ENCODE measurements at places on chromosomes 5 and 9.

DNA sequence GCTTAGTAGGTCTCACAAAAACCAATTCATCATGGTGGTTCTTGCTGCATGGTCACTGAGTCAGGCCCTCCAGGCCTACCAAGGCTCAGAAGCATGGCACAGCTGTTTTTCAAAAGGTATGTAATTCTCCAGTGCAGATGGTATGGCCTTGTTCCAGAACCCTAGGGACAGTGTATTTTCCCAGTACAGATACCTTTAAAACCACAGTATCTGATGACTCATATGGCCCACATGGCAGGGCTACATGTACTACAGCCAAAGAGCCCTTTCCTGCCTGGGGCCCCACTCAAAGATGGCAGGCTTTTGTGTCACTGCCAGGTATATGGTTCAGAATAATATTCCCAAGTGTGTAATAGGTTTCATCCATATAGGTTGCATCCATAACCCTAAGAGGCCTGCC is 16.5 kb downstream of the CSF2 start:
- peak; percentile 81 for DNase-seq

- peak; percentile 73 for DNase-seq
Measured at GRCh38 chr9:81787747-81788632, 98.6 kb upstream of the TLE1 start.

- no peak for DNase-seq
Measured at GRCh38 chr5:142722146-142722545, 36.3 kb upstream of the FGF1 start.

DNA sequence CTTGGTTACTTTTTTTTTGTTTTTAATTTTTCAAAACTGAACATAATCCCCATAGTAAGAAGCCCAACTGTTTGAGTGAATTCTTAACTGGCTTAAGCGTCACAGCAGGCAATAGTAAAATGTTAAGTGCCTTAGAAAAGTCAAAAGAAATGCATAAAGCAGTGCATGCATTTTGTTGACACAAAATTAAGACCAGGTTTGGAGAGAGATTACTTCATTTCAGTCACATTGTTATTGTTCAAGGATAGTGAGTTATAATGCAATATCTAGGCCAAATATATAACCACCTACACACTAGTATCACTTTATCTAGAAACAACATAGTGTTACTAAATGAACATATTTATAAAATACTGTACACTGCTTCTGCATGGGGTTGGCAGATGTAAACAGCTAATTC is 116.9 kb upstream of the KLF9 start:
- no peak for DNase-seq

- DNase-seq, result peak; percentile 2
Measured at GRCh38 chr5:135651156-135651555, 72.4 kb upstream of the CXCL14 start.

DNA sequence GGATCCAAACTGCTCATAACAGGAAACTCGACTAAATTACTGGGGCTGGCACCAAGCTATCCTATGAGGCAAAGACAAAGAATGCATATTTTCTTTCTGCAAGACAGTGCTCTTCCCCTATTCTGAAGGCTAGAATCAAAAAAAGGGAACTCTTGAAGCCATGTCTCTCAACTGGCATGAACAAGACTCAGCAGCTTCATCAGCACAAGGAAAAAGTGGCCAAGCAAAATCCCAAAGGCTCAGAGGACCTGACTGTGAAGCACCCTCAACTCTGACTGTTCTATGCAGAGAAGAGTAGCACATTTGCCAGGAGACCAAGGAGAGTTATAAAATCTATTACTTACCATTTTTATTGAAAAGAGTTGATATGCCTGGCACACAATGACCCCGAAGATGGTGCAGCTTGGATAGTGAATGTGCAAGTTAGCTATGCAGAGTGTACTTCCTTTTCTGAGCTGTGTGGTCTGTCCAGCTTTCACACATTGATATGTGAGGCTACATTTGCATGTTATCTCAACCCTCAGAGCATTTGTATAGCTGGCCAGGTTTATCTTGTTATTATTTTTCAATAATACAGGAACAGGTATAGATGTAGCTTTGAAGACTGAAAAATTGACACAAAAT is 51.0 kb upstream of the FYB1 start:
- DNase-seq, result no peak

DNA sequence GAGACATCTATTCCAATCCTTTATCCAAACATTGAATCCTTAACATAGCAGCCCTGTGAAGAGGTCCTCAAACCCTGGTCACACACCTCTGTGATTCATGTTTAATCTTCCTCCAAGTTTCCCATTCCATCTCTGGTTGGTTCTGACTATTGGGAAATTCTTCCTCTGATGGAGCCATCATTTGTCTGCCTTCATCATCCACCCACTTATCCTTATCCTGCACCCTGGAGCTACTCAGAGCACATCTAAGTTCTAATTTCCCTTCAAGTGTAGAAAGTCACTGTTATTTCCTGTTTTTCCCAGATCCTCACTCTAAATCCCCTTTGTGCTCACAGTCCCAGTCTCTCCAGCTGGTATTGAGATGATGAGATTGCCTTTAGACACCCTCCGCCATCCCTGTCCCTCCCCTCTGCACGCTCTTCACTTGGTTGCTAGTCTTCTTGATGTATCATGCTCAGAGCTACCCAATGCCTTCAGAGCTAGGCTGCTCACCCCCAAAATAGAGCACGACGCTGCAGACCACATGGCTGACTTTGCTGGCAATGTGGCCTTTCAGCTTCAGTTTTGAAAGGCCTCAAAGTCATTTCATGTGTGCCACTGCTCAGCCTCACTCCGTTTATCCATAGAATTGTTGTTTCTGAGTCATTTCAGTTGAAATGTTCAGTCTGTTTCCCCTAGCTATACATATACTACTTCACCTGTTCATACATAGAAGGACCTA is 154.3 kb downstream of the PALM2AKAP2 start:
- DNase-seq, result no peak

DNA sequence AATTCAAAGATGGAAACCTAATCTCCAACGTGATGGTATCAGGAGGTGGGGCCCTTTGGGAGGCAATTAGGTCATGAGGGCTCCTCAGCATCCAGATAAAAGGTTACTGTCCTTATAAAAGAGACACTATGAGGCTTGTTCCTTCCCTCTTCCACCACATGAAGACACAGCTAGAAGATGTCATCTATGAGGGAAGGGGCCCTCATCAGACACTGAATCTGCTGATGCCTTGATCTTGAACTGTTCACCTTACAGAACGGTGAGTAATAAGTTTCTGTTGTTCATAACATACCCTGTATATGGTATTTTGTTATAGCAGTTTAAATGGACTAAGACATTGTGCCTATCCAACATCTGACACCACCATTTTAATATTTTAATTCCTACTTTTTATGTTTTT is 19.7 kb upstream of the CCNH start:
- DNase-seq, result no peak

- no peak for DNase-seq
Measured at GRCh38 chr5:53114988-53115387, 5.4 kb upstream of the MOCS2 start.

DNA sequence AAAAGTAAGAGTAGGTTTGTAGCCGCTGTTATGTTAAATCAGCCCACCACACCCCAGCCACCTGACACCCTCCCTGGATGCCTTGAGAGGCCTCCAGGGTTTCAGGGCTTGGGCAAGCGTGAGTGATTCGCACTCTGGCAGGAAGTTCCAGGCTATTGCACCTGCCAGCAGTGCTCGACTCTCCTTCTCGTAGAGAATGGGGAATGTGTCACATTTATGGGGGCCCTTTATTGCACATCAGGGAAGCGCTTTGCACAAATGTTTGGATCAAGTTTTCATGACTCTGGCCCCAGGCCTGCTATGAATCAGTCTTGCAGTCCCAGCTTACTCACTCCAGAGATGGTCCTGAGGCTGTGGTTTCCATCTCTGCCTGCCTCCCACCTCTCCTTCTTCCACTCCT is 66.1 kb upstream of the ADRA1B start:
- DNase-seq, result no peak

DNA sequence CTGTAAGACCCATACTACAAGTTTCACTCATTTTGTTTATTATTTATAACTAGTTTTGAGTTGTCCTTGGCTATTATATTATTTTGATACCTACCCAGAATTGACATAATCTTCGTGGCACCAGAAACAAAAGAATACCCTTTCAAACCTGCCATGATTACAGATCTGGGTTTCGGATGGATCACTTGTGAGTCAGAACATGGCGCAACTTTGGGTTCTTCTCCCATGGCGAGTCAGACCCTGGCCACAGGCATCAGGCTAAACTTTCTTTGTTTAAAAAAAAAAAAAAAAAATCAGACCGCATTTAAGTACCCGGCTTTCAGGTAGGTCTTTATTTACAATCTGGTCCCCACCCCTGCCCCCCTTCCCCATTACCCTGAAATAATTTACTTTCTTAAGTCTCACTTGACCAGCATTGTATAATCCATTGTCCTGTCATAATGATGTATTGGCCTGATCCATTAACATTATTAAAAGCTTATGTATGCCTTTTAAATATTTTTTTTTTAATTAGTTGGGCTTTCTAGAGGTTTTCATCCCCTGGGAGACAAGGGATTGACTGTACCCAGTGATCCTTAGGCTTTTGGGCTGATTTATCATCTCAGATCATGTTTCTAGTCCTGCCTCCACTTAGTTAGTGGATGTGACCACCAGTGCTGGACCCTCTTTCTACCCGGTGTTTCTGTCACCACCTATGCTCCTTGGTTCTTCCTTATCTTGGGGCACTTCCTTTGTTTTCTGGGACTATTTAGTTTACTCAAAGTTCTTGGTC is 43.9 kb downstream of the F2RL2 start:
- no peak for DNase-seq

- DNase-seq, result no peak
Measured at GRCh38 chr9:70303268-70303667, 44.5 kb downstream of the SMC5 start.

DNA sequence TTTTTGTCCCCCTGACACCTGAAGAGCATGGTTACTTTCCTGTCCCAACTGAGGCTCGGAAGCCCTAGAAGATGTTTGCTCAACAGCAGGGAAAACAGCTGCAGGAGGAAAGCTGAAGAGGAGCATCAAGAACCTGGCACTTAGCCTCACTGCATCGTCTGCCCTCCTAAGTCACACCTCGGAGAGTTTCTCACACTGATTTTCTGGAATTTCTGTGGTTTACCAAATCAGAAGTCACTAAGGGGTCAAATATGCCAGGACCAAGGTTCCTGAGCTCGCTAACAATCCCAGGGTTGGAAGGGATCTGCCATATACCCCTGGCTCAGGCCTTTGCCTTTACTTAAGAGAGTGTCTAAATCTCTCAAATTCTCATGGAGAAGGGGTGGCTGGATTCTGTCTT is 5.3 kb downstream of the IL12B start:
- no peak for DNase-seq

DNA sequence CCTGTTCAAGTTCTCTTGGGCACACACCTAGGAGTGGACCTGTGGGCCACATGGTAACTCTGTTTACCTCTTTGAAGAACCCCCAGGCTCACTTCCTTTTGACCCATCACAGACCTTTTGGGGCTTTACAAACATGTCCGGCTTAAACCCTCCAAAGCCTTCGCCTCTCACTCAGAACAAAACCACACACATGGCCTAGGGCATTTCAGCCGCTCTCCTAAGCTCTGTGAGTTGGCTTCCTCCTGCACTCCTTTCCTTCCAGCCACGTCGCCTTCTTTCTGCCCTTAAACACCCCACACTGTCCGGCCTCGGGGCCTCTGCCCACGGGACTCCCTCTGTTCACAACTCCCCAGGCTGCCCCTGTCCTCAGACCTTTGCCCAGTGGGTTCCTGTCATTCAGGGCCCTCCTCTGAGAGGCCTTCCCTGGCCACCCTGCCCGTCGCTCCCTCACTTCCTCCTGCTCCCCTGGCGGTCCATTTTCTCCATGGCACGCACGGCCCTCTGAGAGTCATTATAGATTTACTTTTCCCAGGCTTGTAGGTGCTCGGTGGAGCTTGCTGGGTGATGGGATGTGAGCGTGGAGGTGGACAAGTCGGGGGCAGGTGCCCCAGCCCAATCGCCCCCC is 1.9 kb downstream of the DOK3 start:
- DNase-seq, result no peak

DNA sequence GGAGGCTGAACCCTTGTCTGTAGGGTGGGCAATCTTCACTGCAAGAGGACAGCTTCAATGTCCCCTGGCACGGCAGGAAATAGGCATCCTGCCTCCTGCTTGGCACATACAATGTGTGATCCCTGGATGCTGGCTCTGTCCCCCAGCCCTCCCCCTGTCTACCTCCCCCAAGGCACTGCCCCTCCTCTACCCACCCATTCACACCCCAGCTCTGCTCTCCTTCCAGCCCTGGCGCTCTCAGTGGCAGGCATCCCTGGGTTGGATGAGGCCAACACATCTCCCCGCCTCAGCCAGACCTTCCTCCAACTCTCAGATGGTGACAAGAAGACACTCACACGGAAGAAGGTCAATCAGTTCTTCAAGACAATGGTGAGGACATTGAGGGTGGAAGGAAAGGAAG is 24.1 kb upstream of the FOXI1 start:
- no peak for DNase-seq

DNA sequence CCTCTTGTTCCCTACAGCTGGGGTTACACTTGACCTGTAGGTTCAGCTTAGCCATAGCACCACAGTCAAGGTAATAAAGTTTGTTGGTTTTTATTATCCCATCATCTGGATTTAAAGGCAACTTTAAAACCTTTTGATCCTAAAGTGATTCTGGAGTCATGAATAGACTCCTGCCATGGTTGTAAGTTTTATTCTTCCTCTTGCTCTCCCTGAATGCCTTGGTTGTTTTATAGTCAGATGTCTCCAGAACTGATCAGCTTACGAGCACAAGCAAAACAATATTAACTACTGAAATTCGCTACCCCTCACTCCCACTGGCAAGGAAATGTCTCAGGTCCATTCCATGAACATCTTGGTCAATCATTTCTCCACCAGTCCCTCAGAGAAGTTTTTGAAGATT is 1328.6 kb downstream of the PTPRD start:
- DNase-seq, result no peak

DNA sequence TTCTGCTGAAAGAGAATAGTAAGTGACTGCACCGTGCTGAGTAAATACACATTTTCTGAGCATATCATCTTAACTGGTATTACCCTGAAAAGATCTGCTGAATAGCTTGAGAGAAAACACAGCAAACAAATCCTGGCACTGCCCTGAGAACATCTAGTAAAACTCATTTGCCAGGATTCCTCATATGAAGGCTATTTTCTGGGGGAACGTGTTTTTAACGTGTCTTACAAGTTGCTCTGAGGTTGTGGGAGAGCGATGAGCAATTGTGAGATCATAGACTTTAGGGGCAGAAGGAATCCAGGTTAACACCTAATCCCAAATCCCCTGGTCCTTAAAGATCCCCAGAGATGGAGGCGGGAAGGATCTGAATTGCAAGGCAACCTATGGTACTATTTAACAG is 331.9 kb upstream of the RFX3 start:
- DNase-seq, result peak; percentile 40

- DNase-seq, result no peak
Measured at GRCh38 chr5:24714746-24715145, 70.0 kb upstream of the CDH10 start.

- DNase-seq, result peak; percentile 47
Measured at GRCh38 chr9:87007711-87008366, 60.5 kb upstream of the GAS1 start.
